Foreskin fibroblast (primary cell): ENCODE measurements at places on chromosomes 5 and 9.

- peak; percentile 75 for DNase-seq
These were observed at the start of gene RUFY1 for GRCh38 chr5:179550511-179551342. TSS of gene RUFY1 (plus strand) at chr5:179550554. CDS start at chr5:179550570, 16 bp downstream.

DNA sequence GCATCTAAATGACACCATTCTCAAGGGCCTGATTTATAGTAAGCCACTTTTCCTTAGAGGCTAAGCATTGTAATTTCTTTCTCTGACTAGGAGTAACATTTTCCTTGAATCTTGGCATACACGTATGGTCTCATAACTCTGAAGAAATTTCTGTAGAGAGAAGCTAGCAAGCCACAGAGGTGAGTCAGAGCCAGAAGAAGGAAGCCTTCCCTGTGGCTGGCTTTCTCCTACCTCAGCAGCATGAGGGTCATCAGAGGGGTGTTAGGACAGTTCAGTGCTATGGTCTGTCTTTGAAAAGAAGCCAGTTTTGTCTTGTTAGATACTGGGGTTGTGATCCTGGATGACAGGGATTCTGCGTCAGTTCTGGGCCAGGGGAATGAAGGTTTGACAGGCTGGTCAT, 3.2 kb downstream of the SNX30 start:
- DNase-seq = peak; percentile 87

- DNase-seq = peak; percentile 71
These were observed 3.9 kb downstream of the SPARC start for GRCh38 chr5:151682751-151683331.

GRCh38 chr9:130939405-130940026, 469 bp upstream of the FIBCD1 start:
- peak; percentile 54 for DNase-seq

GRCh38 chr5:139103762-139104161, 94.4 kb downstream of the SIL1 start:
- DNase-seq = no peak

DNA sequence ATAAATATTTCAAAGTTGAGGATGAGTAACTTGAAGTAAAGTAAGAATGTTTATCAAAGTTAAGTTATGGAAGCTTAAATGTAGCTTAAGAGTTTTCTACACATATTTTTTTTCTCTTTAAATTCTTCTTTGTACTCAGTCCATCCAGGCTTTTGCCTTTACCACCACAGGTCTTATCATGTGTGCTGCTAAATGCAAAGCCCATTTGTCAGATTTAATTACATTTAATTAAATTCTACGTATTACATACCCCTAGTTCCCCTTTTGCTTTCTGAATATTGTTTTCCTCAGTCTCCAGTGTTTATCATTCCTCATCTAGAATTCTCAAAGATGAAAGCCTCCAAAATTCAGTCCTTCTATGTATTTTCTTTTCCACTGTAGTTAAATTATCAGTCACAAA, 1841.9 kb downstream of the EFNA5 start:
- DNase-seq = no peak

DNA sequence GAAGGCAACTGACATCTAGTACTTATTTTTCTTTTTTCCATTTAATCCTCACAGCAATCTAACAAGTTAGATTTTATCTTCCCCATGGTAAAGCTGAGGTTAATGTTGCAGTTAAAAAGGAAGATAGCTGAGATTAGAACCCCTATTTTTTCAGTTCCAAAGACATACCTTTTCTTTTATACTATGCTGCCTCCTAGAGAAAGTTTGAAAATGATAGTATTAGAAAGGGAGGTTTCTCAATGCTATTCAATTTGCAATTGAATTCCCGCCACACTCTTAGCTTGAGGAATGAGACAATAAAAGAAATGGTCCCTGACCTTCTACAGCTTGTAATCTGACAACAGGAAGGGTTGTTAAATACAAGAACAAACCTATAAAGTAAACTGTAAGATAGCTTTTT, 195.9 kb upstream of the TRIM32 start:
- DNase-seq = peak; percentile 45

GRCh38 chr9:127450243-127450760, 904 bp downstream of the RPL12 start:
- no peak for DNase-seq

DNA sequence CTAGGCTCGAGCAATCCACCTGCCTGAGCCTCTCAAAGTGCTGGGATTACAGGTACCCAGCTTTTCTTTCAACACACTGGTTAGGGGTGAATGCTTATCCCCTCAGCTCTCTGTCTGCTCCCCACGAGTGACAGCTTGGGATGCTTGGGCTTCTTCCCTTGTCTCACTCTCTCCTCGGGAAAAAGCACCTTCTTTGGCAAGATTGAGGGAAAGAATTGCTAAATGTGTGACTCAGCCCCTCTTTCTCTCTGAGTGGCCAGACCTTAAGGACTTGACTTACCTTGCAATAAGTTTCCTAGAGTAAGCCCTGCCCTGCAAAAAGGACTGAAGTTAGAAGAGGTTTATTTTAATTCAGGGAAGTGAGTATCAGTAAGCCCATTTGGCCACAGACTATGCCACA, 68.1 kb upstream of the ERBIN start:
- peak; percentile 35 for DNase-seq

GRCh38 chr5:139745800-139746690, 49.6 kb upstream of the PSD2 start:
- peak; percentile 82 for DNase-seq

DNA sequence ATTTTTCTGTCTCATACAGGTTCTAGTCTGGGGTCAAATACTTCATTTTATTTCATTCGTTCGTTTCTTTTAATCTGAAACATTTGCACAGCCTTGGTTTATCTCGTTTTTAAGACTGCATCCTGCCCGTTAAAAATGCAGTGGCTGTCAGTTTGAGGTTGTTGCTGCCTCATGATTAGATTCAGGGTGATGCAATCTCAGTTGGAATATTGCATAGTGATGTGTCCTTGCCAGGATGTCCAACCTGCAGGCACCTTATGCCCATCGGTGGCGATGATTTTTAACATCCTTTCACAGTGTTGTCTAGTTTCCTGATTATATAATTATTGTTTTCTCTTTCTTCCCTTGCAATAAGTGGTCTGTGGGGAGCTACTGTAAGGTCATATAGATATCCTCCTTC, 45.1 kb downstream of the SH3GL2 start:
- DNase-seq = no peak

GRCh38 chr5:3181671-3182070, 414.0 kb upstream of the IRX1 start:
- DNase-seq = no peak

GRCh38 chr5:125579182-125579581, 832.7 kb upstream of the ZNF608 start:
- no peak for DNase-seq

- no peak for DNase-seq
These were observed 344.6 kb downstream of the OSTF1 start for GRCh38 chr9:75432888-75433287.

DNA sequence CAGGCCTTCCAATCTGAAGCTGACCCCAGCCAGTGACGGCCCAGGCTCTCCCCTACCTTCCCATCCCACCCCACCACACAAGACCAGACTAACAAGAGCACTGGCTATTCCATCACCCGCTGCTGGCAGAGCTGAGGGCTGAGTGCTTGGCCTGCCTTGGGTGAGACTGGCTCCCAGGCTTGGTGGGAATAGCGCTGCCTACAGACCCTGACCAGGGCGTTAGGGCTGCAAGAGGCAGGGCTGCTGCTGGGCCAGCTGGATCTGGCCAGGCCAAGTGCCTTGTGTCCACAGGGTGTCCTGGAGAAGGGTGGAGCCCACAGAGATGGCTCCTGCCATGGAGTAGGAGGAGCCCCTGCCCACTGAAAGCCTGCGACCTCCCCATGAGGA, 31.6 kb upstream of the ANGPTL2 start:
- DNase-seq = no peak

DNA sequence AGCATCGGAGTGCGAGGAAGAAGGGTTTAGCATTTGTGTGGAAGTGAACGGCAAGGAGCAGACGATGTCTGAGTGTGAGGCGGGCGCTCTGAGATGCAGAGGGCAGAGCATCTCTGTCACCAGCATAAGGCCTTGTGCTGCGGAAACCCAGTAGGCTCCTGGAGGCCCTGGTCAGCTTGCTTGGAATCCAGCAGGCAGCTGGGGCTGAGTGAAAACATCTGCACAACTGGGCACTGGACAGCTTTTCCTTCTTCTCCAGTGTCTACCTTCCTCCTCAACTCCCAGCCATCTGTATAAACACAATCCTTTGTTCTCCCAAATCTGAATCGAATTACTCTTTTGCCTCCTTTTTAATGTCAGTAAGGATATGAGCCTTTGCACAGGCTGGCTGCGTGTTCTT, 72.1 kb downstream of the C7 start:
- DNase-seq = peak; percentile 17

GRCh38 chr5:161096581-161096980, 244.6 kb upstream of the ATP10B start:
- DNase-seq = no peak

GRCh38 chr5:17436761-17437221, 61.2 kb upstream of the TAF11L2 start:
- DNase-seq = no peak

DNA sequence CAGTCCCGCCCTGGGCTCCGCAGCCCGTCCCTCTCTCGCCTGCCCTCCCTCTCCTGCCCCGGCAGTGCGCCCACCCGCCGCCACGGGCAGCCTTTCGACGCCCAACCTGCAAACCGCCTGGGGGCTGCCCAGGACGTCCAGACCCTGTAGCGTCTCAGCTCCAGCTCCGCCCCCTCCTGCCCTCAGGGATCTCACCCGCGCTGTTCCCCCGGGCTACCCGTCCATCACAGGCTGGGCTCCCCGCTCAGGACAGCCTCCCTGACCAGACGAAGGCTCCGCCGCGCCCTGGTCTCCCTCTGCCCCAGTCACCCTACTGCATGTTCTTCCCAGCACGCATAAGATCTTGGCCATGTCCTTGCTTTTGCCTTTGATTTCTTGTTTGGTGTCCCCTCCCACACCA, 1.4 kb downstream of the RASGEF1C start:
- DNase-seq = no peak

DNA sequence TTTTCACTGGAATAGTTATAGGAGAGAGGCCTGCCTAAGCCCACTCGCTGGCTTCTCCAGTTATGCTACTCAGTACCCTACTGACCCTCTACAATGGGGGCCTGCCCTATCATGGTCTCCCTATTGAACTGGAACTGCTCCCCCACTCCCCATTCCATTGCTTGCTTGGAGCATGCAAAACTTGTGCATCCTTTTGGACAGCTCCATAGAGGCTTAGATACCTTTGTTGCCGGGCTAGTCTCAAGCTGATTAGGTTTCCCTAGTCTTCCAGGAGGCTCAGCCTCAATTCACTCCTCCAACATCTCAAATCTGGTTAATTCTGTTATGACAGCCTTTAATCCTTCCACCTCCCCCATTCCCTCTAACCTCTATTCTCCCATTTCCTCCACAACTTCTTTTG, 39.9 kb downstream of the KIF24 start:
- no peak for DNase-seq

GRCh38 chr5:150624334-150625163, 15.9 kb upstream of the SYNPO start:
- peak; percentile 49 for DNase-seq

- no peak for DNase-seq
These were observed 19.7 kb downstream of the UBAC1 start for GRCh38 chr9:135941288-135941995.

DNA sequence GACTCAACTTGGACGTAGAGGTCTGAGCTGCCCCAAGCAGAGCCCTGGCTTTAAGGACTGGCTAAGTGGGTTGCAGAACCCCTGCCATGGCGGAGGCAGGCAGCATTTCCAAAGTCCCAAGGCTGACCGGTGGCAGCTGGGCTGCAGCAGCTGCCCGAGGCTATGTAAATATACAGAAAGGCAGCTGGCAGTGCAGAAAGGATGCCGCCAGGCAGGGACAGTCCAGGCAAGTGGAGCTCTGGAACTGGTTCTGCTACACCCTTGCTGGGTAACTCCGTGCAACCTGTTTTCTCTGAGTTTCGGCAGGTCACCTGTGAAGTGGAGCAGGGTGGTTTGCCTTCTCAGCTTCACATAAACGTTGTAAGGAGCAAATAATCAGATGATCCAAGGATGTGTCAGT, 46.0 kb downstream of the SHB start:
- no peak for DNase-seq

DNA sequence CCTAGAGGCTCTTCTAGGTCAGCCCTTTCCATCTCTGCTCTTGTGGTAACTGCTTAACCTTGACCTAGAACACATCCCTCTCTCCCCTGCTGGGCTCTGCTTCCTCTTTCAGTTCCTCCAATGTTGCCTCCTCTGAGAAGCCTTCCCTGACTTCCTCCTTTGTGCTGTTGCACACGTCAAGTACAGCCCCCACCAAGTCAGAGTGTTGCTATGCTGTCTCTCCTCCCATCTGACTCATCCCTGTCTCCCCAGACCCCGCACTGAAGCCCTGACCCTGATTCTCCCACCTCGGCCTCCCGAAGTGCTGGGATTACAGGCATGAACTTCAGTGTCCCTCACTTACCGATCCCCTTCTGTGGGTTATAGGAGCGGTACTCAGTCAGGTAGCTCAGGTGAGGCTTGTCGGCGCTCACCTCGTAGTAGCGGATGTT, 10.4 kb upstream of the TRIM14 start:
- DNase-seq = no peak

GRCh38 chr5:173743641-173744343, 127.3 kb upstream of the BOD1 start:
- DNase-seq = no peak

GRCh38 chr9:2087500-2088313, 72.6 kb downstream of the SMARCA2 start:
- peak; percentile 18 for DNase-seq

GRCh38 chr5:1851290-1851934, 31.3 kb downstream of the IRX4 start:
- no peak for DNase-seq

- DNase-seq = peak; percentile 10
These were observed 467 bp downstream of the CNOT6 start for GRCh38 chr5:180494510-180495181.

DNA sequence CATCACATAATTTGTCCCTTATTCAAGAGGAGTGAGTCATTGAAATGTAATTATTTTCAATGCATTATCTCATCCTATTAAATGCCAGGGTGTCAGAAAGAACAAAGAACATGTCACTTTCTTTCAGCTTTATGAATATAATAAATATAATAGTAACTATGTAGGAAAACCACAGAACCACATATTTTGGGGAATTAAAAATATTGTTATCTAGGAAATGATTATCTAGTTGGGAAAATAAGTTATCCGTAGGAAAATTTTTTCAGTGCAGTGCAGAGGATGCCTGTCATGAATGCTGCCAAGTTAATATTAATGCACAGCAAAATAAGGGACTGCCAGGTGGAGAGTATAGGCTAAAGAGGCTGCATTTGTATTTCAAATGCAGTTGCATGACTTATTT, 844.8 kb downstream of the MAT2B start:
- no peak for DNase-seq

GRCh38 chr5:135376961-135377624, 21.9 kb downstream of the MACROH2A1 start:
- DNase-seq = peak; percentile 60

- peak; percentile 83 for DNase-seq
These were observed at the start of gene DNM1 for GRCh38 chr9:128203024-128203706. TSS of gene DNM1 (plus strand) at chr9:128203379. CDS start at chr9:128203471, 92 bp downstream.
